ENCODE measurements at places on chromosomes 4 and X.

DNA sequence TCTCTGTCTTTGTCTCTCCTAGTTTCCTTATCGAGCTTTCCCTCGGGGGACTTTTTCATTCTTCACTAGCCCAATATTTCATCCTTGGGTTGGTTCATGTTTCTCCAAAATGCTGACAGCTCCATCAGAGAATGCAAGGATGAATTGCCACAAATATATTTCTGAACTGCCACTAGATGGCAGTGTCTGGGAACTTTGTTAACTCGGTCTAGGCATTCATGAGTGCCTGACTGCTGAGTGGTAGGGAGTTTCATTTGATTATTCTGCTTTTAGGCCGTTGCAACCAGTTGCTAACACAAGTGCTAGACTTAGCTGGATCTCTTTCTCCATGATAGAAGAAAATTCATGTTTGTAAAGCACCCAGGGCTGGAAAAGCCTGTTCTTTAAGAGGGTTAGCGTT is 73.5 kb upstream of the RAP2C start:
- peak; percentile 42 for DNase-seq

GRCh38 chrX:42025861-42026260 is 102.5 kb upstream of the CASK start:
- no peak for DNase-seq

GRCh38 chrX:71282514-71283402 is 677 bp upstream of the NONO start:
- no peak for DNase-seq

DNA sequence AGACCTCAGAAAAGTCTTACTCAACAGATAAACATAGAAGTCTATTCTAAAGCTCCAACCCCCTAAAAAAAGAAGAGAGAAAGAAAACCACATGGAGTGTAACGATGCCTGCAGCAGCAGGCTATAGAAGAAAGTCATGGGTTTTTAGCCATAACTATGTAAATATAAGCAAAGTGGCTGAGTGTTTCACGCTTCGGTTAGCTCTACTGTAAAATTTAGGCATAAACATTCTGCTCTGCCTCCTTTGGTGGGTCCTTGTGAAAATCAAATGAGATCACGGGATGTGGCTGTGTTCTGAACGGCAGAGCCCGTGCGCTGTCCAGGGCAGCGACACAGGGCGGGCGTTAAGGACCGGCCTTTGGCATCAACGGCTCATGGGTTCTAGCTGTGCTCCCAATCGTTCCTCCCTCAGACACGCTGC is 78.4 kb downstream of the IRF2 start:
- DNase-seq: no peak

GRCh38 chr4:169208516-169208915 is 62.2 kb downstream of the SH3RF1 start:
- DNase-seq: no peak

- DNase-seq: no peak
These were observed 550 bp downstream of the CBR4 start for GRCh38 chr4:169009286-169010124.

DNA sequence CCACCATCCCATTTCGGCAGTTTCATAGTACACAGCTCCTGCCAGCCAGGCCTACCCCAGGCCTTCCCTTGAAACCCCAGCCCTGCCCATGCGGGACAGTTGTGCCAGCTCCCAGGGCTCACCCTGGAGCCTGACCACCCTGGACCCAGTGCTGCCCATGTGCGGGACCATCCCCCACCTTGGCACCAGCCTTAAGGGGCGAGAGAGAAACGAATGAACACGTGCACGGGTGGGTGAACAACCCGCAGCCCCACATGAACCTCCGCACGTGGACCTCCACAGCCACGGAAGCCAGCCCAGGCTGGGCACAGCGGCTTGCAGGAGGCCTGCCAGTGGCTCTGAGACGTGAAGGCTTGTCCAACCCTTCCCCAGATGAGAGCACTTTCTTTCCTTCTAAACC is 76.0 kb upstream of the MXD4 start:
- no peak for DNase-seq

Measured in HuH-7 (cell line).